Daoy (cell line): ENCODE measurements at places on chromosomes 3 and 15. TPM values are rescaled to one million over a fixed set of nuclear protein-coding genes. Genes with fewer than 3 reads are reported as not detected.

- no peak for DNase-seq
These were observed 42.7 kb downstream of the ALCAM start for GRCh38 chr3:105409364-105409763.

The IMPG2 gene
- 0.21 TPM in 1 of 2 replicates, not detected in the other for total RNA-seq

DNA sequence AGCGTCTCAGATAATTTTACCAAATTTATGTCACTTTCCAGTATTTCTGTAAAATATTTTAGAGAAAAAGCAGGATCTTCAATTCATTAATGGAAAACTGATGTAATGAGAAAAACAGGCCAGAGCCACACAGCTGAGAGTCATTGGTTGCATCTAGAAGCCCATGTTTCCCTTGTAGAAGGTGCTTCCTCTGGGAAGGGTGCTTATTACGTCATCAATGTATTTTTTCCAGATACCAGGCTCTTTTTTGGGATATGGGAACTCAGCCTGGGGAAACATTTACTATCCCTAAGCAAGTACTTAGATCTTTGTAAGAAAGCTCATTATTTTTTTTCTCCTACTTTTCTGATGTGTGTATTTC, 89.1 kb upstream of the PHLDB2 start:
- no peak for DNase-seq

GRCh38 chr15:90994059-90994416, 297 bp downstream of the PRC1 start:
- DNase-seq, result no peak

DNA sequence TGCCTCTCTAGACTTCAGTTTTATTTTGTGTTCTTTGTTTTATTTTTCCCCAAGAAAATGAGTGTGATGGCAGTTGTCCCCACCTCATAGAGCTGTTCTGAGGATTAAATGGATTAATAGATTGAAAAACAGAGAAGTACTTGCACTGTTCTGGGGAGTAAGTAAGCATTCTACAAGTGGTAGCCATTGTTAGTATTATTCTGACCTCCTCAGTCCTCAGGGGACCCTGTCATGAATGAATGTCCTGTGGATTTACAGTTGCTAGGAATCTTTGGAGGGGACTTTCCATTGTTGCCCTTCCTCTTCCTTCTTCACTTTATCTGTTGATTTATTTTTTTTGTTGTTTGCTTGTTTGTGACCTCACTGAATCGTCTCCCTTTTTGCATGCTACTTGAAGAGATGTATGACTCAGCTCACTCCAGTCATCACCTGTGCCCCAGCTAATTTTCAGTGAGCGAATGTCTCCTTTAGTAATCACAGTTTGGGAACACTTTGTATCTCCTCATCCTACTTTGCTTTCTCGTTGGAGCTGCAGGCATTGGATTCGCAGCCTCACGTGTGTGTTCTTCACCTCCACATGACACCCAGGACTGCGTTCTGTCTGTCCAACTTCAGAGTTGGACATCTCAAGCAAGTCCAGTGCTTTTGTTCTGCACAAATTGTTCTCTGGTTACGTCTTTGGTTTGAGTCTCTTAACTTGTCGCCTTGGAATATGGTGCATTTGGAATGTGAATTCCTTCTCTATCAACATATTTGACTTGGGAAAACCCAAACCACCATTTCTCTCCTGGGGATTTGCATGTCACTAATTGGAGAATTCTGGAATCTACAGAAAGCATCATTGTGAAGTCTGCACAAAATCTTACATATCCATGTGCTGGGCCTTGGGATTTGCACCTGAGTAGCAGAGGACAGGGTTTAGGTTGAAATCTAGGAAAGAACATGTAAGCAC, 54.5 kb downstream of the LRTM1 start:
- no peak for DNase-seq

The SPESP1 gene
- total RNA-seq, result not detected in 2 replicates

- no peak for DNase-seq
These were observed 66.6 kb downstream of the HMCES start for GRCh38 chr3:129345281-129345680.

DNA sequence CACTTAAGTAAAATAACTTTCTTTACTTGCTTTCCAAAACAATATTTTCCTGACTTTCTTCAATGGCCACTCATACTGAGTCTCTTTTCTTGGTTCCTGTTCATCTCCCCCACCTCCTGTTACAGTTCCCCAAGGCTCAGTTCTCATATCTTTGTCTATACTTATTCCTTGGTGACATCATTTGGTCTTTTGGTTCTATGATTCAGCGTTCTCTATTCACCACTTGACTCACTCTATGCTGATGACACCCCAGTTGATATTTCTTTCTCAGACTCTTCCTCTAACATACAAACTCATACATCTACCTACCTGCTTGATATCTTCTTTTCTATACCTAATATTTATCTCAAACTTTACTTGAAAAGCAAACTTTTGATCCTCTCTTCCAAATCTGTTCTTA, 85.0 kb upstream of the P3H2 start:
- peak; percentile 28 for DNase-seq

The HRG gene
- total RNA-seq, result not detected in 2 replicates

- DNase-seq, result no peak
These were observed 351.5 kb upstream of the TPM1 start for GRCh38 chr15:62691008-62691407.

GRCh38 chr15:86167841-86168240, 88.2 kb downstream of the AGBL1 start:
- DNase-seq, result no peak

The CD276 gene
- total RNA-seq, result 24.6 and 24.7 TPM in 2 replicates

DNA sequence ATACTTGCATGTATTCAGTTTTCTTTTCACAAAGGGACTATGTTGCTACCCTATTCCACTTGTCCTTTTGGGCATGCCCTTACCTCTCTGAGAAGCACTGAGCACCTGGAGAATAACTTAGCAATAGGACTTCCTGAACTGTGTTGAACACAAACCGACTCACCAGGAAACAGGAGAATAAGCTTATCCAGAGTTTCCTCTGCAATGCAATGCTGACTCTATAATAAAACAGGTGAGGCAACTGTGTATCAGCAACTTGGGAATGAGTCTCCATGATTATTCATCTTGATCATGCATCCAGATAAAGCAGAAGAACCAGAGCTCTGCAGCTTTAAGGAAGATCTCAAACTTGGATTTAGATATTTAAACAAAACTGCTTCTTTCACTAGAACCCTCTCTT, 806.5 kb downstream of the IGSF11 start:
- DNase-seq, result no peak

DNA sequence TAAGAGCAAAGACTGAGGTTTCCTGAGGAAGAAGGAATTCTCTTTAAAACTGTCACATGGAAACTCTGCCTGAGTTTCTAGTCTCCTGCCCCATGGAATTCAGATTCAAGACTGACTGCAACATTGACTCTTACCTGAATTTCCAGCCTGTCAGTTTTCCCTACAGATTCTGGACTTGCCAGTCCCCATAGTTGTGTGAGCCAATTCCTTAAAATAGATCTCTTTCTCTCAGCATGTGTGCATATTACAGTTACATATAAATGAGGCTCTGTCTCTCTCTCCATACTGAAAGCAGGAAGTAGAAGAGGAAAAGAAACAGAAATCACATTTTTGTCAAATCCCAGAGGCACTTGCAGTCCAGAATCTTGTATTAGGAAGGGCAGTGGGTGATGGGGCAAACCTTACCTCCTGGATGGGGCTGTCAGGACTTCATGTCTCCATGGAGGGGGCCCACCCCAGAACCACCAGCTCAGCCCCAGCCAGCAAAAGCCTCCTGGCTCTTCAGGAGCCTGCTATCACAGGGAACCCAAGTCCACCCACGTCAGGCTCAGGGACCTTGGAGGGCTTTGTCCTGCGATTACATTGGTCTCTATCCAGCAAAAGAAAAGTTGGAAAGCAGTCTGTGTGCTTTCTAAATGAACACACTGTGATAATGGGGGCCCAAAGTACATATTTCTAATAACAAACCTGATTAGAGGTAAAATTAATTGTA, 18.8 kb upstream of the GOLGA8J start:
- DNase-seq, result no peak

- DNase-seq, result no peak
These were observed 181.6 kb downstream of the ADAMTSL3 start for GRCh38 chr15:83835479-83835878.

DNA sequence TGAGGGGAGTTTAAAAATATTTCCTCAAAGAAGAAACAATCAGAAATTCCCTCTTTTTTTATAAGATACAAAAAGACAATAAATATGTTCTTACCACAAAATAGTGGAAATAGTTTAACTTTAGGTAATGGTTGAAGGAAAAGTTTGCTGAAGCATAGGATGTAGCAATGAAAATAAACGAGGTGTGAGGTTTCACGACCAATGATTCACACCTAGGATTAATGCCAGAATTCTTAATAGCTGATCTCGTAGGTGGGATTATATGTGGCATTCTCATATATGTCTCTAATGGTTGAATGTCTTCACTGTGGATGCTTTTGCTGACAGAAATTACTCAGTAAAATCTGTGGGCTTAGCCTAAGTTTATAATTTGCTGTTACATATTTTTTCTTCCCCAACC, 467.7 kb downstream of the FGF12 start:
- peak; percentile 25 for DNase-seq

- DNase-seq, result no peak
These were observed 15.0 kb upstream of the LMOD3 start for GRCh38 chr3:69137412-69137811.

DNA sequence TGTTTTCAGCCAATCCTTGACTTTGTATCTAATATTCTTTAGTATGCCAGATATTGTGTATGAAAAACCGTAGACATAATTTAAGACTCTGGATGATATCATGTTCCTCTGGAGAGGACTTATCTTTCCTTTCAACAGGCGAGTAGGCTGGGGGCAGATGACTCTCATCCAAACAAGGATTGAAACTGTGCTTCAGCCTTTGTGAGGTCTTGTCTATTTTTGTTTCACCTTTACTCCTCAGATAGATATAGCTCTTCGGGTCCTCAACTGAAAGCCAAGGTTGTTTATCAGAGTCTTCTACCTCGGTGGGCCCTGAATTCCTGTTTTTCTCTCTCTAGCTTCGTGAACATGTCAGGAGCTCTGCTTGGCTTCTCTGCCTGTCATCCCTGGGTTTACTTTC, 66.0 kb downstream of the C3orf20 start:
- no peak for DNase-seq

GRCh38 chr15:27583651-27584050, 515.5 kb downstream of the OCA2 start:
- DNase-seq, result no peak

DNA sequence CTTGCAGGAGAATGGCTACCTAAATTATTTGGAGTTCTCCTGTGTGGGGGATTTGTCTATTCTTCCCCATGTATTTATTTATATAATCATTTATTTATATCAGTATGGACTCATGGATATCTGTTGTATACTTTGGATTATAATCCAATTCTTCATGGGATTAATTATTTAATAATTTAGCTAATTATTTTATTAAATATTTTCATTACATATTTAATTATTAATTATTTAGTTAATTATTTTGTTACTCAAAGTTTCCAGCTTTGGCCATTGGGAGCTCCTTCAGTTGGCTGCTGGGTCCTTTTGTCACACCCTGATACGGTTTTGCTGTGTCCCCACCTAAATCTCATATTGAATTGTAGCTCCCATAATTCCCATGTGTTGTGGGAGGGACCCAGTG, 3.3 kb upstream of the PRR20G start:
- no peak for DNase-seq

DNA sequence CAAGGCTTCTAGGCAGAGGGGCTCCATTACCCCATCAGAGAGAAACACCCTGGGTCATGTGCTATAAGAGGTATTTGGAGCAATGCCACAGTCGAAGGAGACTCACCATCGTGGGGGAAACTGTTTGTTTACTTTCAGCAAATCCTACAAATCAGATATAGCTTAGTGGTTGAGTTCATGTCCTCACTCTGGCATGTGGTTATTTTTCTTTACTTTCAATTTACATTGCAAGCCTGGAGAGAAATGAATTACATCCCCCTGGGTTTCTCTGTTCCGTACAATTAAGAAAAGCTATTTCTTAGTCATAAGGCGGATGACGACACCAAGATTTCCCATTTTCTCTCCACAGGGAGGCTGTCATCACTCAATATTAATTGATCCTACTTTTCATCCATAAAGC, 36.9 kb downstream of the RFTN1 start:
- DNase-seq, result peak; percentile 85

The THAP10 gene
- 7.6 and 9.6 TPM in 2 replicates for total RNA-seq

- DNase-seq, result peak; percentile 89
These were observed 26.7 kb downstream of the NRROS start for GRCh38 chr3:196666001-196666867.

GRCh38 chr3:112395181-112395895, 62.4 kb downstream of the CD200 start:
- DNase-seq, result no peak

GRCh38 chr15:91769894-91770293, 83.6 kb upstream of the SLCO3A1 start:
- DNase-seq, result no peak

The XIRP1 gene
- total RNA-seq, result not detected in 2 replicates

The NPAP1 gene
- 0.03 and 0.17 TPM in 2 replicates for total RNA-seq

DNA sequence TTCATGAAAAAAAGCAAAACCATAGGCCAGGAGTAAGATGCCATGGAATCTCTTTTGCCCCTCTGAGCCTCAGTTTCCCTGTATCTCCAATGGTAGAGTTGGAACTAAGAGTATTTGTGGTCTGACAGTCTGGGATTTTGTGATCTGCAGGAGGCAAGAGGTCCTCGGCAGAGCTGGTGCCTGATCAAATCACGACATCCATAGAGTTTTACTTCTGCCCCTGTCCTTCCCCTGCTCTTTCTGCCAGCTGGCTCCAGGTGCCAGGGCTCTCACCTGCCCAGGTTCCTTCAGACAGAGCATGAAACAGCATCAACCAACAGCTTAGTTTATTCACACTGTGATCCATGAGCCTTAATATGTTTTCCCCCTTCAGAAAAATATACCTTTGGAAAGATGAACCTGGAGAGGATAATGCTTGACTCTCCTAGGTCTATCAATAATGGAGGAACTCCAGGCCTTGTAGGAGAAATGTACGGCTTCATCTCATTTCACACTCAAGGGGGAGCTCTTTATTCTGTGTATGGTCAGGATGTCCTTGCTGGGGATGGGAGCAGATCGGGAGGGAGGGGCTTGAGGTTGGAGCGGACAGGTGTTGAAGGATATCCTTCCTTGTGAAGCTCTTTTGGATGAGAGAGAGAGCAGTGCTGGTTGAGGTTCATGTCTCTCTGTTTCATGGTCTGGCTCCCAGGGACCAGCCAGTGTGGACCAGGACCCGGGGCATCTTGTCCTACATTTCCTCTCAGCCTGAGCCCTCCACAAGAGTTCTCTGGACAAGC, 309.9 kb downstream of the RPLP1 start:
- no peak for DNase-seq

DNA sequence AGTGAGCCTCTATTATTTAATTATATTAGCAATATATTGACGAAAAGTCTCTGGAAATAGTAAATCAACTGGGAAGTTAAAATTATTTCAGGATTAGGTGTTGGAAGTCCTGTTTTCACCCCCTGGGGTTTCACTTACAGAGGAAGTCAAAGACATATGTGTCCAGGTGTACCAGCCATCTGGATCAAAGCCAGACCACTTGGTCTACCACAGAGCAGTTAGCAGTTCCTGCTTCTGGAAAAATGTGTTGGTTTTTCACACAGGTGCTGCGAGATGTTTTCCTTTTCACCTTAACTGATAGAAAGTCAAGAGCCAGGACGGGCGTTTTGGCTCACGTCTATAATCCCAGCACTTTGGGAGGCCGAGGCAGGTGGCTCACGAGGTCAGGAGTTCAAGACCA, 13.1 kb downstream of the MME start:
- DNase-seq, result no peak

GRCh38 chr3:133103706-133104105, 65.5 kb downstream of the TMEM108 start:
- DNase-seq, result no peak
